ENCODE measurements at places on chromosomes 7 and 10. TPM values are rescaled to one million over a fixed set of nuclear protein-coding genes. Genes with fewer than 3 reads are reported as not detected.

The C10orf90 gene
- total RNA-seq: not detected

The MACROH2A2 gene
- 17.4 TPM for total RNA-seq

The LRRD1 gene
- under 0.01 TPM for total RNA-seq

- H3K27ac ChIP-seq: no peak overlapping the region
- no peak overlapping the region for H3K4me3 ChIP-seq
- H3K4me1 ChIP-seq: peaks cover 2% of the 10 kb centered on the region
- H3K36me3 ChIP-seq: peaks cover 4% of the 10 kb centered on the region
- H3K27me3 ChIP-seq: no peaks in the 10 kb centered on the region
- no peak for DNase-seq
These were observed 17.5 kb downstream of the DNAJC9 start for GRCh38 chr10:73229567-73229966.

DNA sequence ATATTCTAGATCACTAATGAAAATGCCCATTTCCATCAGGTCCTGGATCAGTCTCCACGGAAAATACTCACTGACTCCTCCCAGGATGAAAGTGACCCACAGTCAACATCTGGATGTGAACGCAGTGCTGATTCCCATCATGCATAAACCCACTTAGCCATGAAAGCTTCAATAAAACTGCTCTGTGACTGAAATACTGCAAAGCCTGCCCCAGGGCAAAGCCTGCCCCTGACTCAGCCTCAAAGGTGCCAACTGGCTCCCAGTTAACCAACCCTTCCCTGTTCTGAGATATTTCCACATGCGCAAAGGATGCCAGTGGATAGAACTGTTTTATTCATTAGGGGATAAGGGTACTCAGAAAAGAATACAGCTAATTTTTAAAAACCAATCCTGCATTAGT lies 24.0 kb downstream of the OSBPL3 start:
- no peak for DNase-seq
- H3K27me3 ChIP-seq: no peaks in the 10 kb centered on the region
- no peak overlapping the region for H3K4me3 ChIP-seq
- no peaks in the 10 kb centered on the region for H3K4me1 ChIP-seq
- H3K27ac ChIP-seq: no peak overlapping the region

- peaks cover 27% of the 10 kb centered on the region for H3K4me1 ChIP-seq
- peak; percentile 34 for DNase-seq
- H3K36me3 ChIP-seq: no peaks in the 10 kb centered on the region
- H3K27me3 ChIP-seq: no peaks in the 10 kb centered on the region
These were observed 20.7 kb downstream of the GTF2IRD1 start for GRCh38 chr7:74474271-74474865.

All from IMR-90 (cell line).